AG04450 (cell line): ENCODE measurements at places on chromosomes 2 and 18. TPM values are rescaled to one million over a fixed set of nuclear protein-coding genes. Genes with fewer than 3 reads are reported as not detected.

DNA sequence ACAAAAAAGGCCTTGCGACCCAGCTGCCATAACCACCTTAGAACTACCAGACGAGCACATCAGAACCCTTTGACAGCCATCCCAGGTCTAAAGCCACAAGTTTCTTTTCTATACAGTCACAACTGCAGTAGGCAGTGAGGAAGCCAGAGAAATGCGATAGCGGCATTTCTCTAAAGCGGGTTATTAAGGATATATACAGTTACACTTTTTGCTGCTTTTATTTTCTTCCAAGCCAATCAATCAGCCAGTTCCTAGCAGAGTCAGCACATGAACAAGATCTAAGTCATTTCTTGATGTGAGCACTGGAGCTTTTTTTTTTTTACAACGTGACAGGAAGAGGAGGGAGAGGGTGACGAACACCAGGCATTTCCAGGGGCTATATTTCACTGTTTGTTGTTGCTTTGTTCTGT lies 48.8 kb downstream of the FEZ2 start:
- no peak for DNase-seq

GRCh38 chr18:74569401-74569800 lies 28.3 kb upstream of the ZNF407 start:
- DNase-seq, result no peak

DNA sequence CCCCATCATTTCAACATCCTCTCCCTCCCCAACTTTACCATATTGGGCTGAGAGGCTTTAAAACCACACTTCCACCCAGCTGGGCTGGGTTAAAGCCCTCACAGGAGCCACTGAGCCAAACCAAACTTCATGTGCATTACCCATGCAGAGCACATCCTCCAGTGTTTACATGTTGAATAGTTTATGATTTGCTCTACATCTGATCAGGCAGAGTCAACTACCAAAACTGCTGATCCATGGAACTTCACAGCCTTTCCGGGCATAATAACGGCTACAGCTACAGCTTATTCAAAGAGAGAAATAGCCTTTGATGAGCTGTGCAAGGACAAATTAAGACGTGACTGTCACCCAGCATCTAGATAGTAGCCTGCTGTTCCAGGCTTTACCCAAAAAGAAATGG lies 39.0 kb downstream of the MAIP1 start:
- DNase-seq, result no peak

GRCh38 chr2:128638341-128639119 lies 319.9 kb upstream of the HS6ST1 start:
- DNase-seq, result no peak

DNA sequence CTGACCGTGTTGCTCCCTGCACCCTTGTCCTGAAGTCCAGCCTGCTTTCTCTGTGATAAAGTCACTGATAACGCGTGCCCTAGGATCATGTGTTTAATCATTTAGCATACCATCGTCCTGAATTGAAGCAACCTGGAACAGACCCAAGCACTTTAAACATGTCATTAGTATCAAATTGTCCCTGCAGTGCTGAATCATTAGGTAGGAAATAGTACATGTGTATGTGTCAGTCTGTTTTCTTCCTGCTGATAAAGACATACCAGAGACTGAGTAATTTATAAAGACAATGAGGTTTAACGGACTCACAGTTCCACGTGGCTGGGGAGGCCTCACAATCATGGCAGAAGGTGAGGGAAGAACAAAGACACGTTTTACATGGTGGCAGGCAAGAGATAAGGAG lies 2.8 kb downstream of the ASB18 start:
- DNase-seq, result no peak

- no peak for DNase-seq
These were observed 144.6 kb upstream of the SETBP1 start for GRCh38 chr18:44536046-44536445.

GRCh38 chr2:38500283-38500634 lies 102.5 kb downstream of the HNRNPLL start:
- DNase-seq, result no peak

DNA sequence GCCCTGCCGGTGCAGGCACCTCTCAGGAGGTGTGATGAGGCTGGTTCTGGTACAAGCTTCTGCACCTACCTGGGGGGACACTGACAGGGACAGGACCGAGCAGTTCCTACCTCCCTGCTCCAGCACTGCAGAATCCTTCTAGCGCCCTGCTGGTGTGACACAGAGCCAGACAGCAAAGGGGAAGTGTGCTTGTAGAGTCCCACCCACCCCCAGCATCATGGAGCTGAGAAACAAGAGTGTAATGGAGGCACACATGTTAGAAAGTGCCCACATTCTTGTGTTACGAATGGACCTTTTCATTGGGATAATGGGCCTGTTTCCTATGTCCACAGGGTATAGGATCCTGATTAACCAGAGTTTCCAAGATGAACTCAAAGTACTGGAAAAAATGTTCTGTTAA lies 38.3 kb downstream of the OXER1 start:
- DNase-seq, result no peak

- DNase-seq, result no peak
These were observed 11.7 kb downstream of the LYPD6B start for GRCh38 chr2:149050188-149050587.

GRCh38 chr2:32095671-32096070 lies 32.3 kb downstream of the SPAST start:
- DNase-seq, result no peak

GRCh38 chr2:106039634-106040315 lies 154.3 kb downstream of the UXS1 start:
- no peak for DNase-seq

GRCh38 chr2:189024901-189025618 lies 50.9 kb downstream of the COL3A1 start:
- DNase-seq, result no peak

GRCh38 chr18:56505971-56506370 lies 132.4 kb downstream of the TXNL1 start:
- no peak for DNase-seq

DNA sequence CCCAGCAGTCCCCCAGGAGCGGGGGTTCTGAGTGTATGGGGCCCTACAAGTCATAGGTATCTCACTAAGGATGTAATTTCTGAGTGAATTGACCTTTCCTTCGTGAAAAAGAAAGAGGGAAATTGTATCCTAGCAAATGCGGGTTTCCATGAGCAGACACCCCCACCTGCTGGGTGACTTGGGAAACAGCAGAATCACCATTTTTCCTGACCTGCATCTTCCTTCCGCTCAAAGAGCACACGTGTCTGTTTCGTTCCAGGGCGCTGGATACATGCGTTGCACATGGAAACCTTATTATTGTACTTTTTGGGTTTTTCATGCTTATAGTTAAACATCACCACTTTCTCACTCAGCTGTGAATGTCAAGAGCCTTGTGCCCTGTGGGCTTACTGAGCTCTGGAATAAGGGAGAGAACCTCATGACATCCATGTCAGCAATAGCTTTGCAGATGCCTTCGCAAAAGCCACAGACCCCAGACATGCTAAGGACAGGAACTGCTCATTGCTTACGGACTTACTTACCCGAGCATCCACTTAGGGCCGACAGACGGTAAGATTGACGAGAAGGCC lies 132.8 kb downstream of the TPO start:
- DNase-seq, result peak; percentile 37

- DNase-seq, result no peak
These were observed 188.2 kb downstream of the LDLRAD4 start for GRCh38 chr18:13406736-13407135.

DNA sequence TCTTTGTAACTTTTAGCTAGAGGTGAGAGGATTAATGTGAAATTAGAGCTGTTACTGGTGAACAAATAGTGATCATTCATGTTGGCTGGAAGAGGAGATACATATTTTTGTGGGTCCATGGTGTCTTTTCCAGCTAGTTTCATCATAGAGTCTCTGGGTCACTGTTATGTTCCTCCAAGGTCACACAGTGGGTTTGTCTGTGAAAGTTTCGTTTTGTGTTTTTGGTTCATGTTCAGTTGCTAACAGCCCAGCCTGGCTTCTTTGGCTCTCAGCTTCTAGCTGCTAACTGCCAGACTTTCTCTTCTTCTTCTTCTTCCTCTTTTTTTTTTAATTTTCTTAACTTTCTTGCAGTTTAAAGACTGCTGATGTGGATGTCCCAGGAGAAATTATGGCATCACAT lies 480.0 kb upstream of the SYT4 start:
- no peak for DNase-seq

DNA sequence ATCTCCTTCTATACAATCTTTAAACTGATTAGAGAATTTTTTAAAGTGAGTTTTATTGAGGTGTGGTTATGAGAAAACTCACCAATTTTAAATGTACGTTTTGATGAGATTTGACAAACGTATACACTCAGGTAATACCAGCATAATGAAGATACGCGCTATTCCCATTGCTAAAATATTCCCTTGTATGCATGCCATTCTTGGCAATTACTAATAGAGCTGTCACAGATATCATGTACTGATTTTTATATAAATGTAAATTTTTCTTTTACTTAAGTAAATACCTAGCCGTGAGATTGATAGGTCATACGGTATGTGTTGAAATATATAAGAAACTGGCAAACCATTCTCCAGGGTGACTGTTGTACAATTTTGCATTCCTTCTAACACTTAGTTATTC lies 384.7 kb downstream of the PTH2R start:
- no peak for DNase-seq

- DNase-seq, result no peak
These were observed 22.7 kb upstream of the PDIA6 start for GRCh38 chr2:10835052-10835970.

- DNase-seq, result no peak
These were observed 64.1 kb downstream of the NRP2 start for GRCh38 chr2:205746420-205746785.

GRCh38 chr2:221600388-221600787 lies 28.3 kb upstream of the EPHA4 start:
- DNase-seq, result no peak

DNA sequence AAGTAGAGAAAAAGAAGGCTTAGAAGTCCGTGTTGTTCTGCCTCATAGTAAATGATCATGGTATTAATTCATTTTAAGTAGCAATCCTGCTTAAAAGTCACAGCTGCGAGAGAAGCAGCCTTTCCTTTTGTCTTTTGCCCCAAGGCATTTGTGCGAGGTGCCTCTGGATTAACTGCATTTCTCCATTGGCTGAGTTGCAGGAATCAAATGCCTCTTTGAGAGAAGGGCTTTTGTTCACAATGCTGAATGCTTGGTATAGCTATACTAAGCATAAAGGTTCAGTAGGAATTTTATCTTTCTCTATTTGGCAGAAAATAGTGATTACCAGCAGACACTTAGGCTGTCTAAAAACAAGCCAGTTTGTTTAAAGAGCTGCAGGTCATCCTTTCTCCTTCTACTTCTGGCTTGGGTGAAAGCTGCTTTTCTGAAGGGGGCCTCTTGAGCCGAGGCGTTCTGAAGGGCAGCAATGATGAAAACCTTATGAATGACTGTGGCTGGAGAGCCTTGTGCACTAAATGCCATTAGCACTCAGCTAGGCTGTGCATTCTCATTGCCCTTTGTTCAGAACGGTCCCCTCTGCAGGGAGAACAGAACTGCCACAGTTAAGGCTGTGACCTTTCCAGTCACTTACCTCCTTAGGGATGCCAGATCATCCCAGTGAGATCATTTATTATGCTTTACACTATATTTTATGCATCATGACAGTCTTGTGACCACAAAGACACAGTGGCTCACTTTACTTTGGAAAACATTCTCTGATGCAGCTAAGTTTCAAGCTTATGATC lies 68.8 kb upstream of the TMEM87B start:
- DNase-seq, result no peak

GRCh38 chr2:74077636-74078035 lies 70.1 kb downstream of the BOLA3 start:
- DNase-seq, result no peak

GRCh38 chr2:167191588-167191987 lies 303.3 kb downstream of the XIRP2 start:
- no peak for DNase-seq

- DNase-seq, result no peak
These were observed 796 bp upstream of the DYSF start for GRCh38 chr2:71452565-71452964.

- no peak for DNase-seq
These were observed 114.6 kb downstream of the VWA3B start for GRCh38 chr2:98201576-98201975.

Gene KANSL1L
- polyA plus RNA-seq, result 5.6 and 8.9 TPM in 2 replicates

Gene CCL20
- polyA plus RNA-seq, result 0.11 TPM in 1 of 2 replicates, not detected in the other

Gene NEU2
- not detected in 2 replicates for polyA plus RNA-seq

Gene SCLY
- polyA plus RNA-seq, result 11.2 TPM in 2 replicates

Gene L3MBTL4
- polyA plus RNA-seq, result 0.05 and 0.06 TPM in 2 replicates

Gene CRYGD
- not detected in 2 replicates for polyA plus RNA-seq

Gene TRPM8
- 0.11 TPM in 1 of 2 replicates, not detected in the other for polyA plus RNA-seq

Gene TNFAIP6
- 16.6 and 24.6 TPM in 2 replicates for polyA plus RNA-seq

Gene ACSL3
- 80.9 and 88.9 TPM in 2 replicates for polyA plus RNA-seq

Gene SULT1C4
- 4.0 and 4.1 TPM in 2 replicates for polyA plus RNA-seq

Gene VWA3B
- not detected in 2 replicates for polyA plus RNA-seq

Gene LOXL3
- polyA plus RNA-seq, result 41.1 and 46.2 TPM in 2 replicates

Gene CARF
- 6.2 and 7.5 TPM in 2 replicates for polyA plus RNA-seq

Gene THSD7B
- not detected in 2 replicates for polyA plus RNA-seq
